ENCODE measurements at places on chromosomes 1 and 21. TPM values are rescaled to one million over a fixed set of nuclear protein-coding genes. Genes with fewer than 3 reads are reported as not detected.

DNA sequence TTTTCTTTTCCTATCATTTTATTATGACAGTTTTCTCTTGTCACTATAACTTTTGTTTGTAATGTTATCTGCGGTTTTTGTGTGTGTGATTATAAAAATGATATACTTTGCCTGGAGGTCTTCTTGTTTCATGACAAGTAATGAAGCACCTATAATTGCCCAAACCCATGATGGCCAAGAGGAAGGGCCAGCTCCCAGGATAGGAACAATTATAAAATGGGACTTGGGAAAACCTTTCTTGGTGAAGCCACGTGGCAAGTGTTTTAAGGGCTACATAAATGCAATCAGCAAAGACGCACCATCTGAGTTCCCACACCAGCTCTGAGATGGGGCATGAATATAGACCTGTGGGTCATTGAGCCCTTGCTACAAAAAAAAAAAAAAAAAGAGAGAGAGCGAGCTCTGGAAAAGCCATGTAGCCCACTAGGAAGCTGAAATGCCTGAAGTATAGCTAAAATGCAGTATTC lies 462.6 kb upstream of the RUNX1 start:
- DNase-seq = no peak

The PDC gene
- total RNA-seq = not detected

GRCh38 chr1:241356187-241356518 lies 852 bp downstream of the RGS7 start:
- no peak for DNase-seq

DNA sequence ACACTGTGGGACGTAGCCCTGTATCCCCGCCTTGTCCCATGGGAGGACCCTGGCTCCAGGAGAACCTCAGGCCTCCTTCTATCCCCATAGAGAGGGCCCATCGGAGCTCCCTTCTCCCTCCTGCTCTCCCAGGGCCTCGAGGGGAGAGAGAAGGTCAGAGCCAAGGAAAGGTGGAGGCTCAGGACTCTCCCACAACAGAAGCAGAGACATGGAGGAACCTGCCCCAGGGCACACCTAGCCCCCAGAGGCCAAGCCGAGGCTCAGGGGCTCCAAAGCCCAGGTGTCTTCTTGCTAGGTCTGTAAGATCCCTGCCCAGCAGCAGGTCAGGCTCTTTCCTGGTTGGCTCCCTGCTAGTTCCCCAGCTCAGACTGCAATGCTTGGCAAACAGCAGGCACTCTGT lies 34.4 kb upstream of the ARF1 start:
- DNase-seq = no peak

DNA sequence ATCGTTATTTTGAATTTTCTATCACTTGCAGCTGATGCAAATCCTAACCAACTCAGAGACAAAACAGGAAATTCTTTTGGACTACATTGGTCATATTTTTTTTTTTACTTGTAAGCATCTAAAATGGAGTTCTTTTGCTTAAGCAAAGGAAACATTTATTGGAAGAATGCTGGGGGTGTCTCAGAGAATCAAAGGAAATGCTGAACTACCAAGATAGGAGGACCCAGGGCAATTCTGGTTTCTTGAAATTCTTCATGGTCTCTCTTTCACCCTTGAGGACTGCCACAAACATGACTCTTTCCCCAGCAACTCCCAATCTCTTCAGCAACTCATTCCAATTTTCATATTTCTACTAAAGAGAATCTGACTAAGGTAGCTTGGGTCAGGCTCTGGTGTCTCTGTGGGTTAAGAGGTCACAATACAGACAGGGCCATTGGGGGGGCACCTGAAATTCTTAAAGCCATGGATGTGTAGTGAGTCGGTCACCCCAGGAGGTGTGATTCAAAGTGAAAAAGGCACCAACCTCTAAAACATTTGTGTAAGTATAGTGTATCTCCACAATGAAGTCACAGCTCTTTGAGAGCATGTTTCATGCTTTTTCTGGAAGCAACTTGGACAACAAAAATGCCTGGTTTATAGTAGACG lies 171.1 kb upstream of the FGGY start:
- no peak for DNase-seq

- DNase-seq = no peak
Observed at GRCh38 chr1:220182656-220183055, 88.7 kb downstream of the IARS2 start.

- no peak for DNase-seq
Observed at GRCh38 chr1:61053226-61053711, 29.1 kb upstream of the NFIA start.

- DNase-seq = no peak
Observed at GRCh38 chr1:244653439-244654107, 647 bp downstream of the DESI2 start.

DNA sequence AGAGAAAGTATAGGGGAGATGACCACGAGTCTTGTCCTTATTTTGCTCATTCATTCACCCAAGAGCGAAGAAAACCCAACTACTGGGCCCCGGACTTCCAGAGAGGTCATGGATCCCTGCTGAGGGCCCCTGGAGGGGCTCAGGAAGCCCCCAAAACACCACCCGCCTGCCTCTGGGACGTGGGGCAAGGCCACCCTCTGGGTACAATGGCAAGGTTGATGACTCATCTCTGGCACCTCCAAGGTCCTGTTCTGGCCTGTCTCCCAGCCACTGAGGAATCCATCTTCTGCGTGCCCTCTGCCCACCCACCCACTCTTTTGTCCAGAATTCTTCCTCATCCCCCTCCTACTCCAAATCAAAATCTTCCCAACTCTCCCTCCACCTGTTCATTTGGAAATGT lies 21.3 kb upstream of the PRDM15 start:
- DNase-seq = no peak

DNA sequence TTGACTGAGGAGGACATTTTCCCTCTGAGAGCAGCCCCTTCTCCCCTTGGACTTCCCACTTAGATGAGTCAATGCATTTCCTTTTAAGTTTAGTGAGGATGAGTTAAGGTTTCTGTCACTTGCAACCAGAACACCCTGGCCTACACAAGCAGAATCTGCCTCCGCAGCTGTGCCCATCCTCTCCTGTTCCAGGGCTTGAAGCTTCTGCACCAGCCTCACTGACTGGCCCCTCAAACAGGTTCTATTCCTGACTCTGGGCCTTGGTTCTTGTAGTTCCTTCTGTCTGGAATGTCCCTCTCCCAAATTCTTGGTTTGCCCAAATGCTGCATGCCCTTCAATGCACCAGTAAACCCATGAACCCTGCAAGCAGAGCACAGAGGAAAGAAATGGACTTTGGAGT lies 394.4 kb downstream of the PTPRU start:
- DNase-seq = peak; percentile 10

- no peak for DNase-seq
Observed at GRCh38 chr1:110554871-110555801, 36.2 kb upstream of the KCNA10 start.

DNA sequence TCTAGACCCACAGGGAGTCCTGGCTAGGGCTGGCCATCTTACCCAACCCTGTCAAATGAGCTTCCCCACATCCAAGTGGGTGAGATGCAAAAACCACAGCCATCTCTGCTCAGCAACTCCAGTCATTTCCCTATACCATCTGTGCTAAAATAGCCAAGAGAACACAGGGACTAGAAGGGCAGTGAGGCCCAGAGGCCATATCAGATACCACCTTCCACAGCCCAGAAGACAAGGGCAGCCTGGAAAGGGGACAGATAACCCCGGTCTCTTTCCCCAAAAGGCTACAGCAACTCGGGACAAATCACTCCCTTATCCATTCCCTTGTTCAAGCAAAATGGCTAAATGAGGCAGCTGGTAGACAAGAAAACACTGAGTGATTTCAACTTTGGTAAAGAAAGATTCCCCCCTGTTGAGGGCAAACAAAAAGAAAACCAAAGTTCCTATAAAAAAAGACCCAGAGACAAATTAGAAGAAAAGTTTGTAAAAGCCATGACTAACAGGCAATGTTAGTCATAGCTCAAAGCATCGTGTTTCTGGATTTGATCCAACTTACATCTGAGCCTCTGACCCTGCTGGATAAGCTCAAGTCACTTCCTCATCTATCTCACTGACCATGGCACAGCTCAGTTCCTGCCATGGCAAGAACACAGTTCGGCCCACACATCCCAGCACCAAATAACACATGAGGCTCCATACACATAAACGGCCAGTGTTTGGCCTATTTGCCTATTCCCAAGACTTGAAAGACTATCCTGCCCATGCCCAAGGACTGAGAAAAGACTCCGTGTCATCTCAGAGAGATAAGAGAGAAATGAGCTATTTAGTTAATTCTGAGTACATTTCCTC lies 3.1 kb downstream of the LAMB3 start:
- peak; percentile 59 for DNase-seq

DNA sequence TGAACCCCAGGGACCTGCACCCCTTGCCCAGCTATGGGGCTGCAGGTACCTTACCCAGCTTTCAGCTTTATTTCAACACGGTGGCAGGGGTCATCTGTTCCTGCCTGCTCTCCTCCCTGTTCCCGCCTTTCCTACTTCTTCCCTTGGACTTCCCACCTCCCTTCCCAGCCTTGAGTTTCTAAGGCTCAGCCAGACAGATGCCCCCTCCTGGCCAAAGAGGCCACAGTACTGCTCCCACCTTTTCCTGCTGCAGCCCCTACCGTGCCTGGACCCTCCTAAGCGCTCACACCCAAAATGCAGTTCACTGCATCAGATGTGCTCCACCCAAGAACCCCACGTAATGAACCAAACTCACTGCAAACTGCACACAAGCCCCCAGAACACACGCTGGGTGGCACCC lies 7.7 kb downstream of the NOC2L start:
- DNase-seq = no peak

GRCh38 chr1:168320800-168321450 lies 40.2 kb downstream of the TBX19 start:
- DNase-seq = no peak
